ENCODE measurements at places on chromosomes 16 and 17.
A peak's percentile ranks its signal among the peaks of the same experiment; 100 is the strongest.

DNA sequence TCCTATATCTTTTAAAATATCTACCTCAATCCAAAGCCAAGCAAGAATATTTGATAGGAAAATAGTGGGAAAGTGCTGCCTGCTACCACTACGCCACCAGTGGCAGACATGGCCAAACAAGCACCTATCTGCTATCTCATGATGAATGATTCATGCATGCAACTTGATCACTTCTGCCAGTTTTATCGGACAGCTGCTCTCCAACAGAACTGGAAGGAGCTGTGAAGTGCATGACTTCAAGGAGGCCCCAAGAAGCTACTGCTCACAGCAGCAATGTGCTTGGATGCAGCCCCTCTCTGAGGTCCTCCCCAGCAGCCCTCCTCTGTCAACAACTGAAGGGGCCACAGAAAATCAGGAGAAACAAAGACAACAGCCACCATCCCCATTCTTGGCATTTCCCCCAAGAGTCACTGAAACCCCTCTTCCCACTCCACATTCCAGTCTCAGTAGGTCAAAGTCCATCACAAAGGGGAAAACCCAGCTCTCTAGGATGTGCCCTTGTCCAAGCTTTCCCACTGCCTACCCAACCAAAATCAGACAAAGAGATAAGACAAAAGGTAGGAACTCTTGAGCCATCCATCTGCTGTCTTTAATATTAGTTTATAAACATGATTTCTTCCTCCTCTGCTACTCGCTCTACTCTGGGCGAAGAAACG is 215.3 kb downstream of the C16orf78 start:
- no peak overlapping the region for H3K4me3 ChIP-seq
- H3K27ac ChIP-seq: no peak overlapping the region
- no peak for DNase-seq
- no peaks in the 10 kb centered on the region for H3K27me3 ChIP-seq

- peaks cover 8% of the 10 kb centered on the region for H3K27me3 ChIP-seq
- no peaks in the 10 kb centered on the region for H3K36me3 ChIP-seq
- no peak overlapping the region for H3K27ac ChIP-seq
- H3K4me1 ChIP-seq: no peaks in the 10 kb centered on the region
These were observed 3.9 kb downstream of the HS3ST3A1 start for GRCh38 chr17:13597723-13598347.

- no peaks in the 10 kb centered on the region for H3K4me1 ChIP-seq
- no peaks in the 10 kb centered on the region for H3K27me3 ChIP-seq
- no peaks in the 10 kb centered on the region for H3K36me3 ChIP-seq
- no peak for DNase-seq
- no peak overlapping the region for H3K4me3 ChIP-seq
These were observed 108.7 kb downstream of the ZFHX3 start for GRCh38 chr16:72939247-72939646.

GRCh38 chr17:58059141-58059540 is 24.1 kb upstream of the DYNLL2 start:
- H3K27ac ChIP-seq: no peak overlapping the region
- H3K4me1 ChIP-seq: no peaks in the 10 kb centered on the region
- H3K27me3 ChIP-seq: no peaks in the 10 kb centered on the region
- DNase-seq: no peak

GRCh38 chr16:89709166-89709565 is 7.7 kb upstream of the SPATA2L start:
- H3K27ac ChIP-seq: no peak overlapping the region
- no peak overlapping the region for H3K4me3 ChIP-seq
- H3K27me3 ChIP-seq: no peaks in the 10 kb centered on the region
- no peak for DNase-seq

GRCh38 chr17:37770631-37771518 is 26.0 kb upstream of the HNF1B start:
- no peak overlapping the region for H3K27ac ChIP-seq
- no peak overlapping the region for H3K4me3 ChIP-seq
- no peaks in the 10 kb centered on the region for H3K4me1 ChIP-seq
- H3K36me3 ChIP-seq: no peaks in the 10 kb centered on the region
- DNase-seq: peak; percentile 30

GRCh38 chr16:22813948-22814710 is at the start of gene HS3ST2:
HS3ST2 (plus strand) TSS chr16:22814162; CDS start chr16:22814611, 449 bp downstream.
- no peaks in the 10 kb centered on the region for H3K4me1 ChIP-seq
- H3K36me3 ChIP-seq: no peaks in the 10 kb centered on the region
- H3K4me3 ChIP-seq: no peak within 1 kb of the TSS
- DNase-seq: no peak
- peaks cover 4% of the 10 kb centered on the region for H3K27me3 ChIP-seq
- H3K27ac ChIP-seq: no peak within 1 kb of the TSS

DNA sequence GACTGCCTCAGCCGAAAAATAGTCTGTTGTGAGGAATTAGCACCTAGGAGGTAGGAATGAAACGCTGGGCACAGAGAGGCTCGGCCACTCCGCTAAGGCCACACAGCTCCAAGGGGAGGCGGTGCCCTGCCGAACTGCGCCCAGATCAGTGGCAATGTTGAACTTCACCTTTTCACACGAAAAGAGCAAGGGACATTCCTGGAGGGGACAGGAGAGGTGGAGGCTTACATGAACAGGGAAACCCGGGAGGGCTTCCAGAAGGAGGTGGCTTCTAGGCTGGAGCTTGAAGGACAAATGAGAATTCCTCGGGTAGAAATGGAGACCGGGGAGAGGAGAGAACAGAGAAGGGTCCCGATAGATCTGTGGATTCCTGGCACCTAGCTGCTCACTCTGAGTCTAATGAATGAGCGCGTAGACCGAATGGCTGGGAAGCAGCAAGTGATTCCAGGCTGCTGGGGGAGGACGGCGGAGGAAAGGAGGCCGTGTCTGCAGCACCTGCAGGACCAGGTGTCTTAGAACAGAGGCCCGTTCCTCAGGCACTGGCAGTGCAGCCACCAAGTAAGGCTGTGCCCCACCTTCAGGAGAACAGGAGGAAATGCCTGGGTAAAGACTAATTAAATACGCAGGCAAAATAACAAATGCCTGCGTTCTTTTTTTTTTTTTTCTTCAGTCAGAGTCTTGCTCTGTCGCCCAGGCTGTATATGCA is 722 bp upstream of the SLC38A10 start:
- peak overlapping the region; percentile 97 for H3K27ac ChIP-seq
- no peak for DNase-seq
- peaks cover 32% of the 10 kb centered on the region for H3K4me1 ChIP-seq
- peak overlapping the region; percentile 94 for H3K4me3 ChIP-seq
- H3K36me3 ChIP-seq: no peaks in the 10 kb centered on the region

DNA sequence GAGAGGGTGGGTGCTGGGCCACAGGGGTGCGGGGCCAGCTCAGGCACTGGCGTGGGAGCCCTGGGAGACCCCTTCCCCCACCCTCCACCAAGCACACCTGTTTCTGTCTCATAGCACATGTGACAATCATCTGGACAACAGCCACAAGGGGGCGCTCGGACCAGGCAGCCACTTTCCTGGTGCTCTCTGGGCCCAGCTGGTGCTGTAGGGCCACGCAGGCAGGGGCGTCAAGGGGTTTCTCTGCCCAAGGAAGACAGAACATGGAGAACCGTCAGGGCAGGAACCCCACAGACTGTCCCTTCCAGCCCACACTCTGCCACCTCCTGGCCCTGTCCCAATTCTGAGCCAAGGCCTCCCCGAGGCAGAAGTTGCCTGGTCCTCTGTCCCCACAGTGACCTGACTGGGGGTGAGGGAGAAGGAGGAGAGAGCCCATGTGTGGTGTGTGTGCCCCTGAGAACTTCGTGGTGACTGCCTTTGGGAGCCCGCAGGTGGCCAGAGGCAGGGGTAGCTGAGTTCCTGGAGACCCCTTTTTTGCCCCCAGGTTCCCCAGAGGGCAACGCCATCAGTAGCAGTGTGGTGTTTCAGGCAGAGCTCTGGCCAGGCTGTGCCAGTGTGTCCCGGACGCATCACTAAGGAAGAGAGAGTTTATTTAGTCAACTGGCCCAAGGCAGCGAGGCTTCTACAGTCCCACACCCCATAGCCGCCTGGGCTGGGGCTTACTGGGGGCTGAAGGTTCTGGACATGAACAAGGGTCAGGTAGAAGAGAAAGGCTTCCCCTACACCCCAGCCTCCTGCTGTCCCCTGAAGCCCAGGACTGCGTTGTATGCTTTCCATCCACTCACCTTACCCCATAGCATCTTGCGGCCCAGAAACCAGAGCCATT is 3.1 kb upstream of the SETD6 start:
- H3K36me3 ChIP-seq: no peaks in the 10 kb centered on the region
- H3K27me3 ChIP-seq: no peaks in the 10 kb centered on the region
- peaks cover 6% of the 10 kb centered on the region for H3K4me1 ChIP-seq
- H3K4me3 ChIP-seq: no peak overlapping the region
- DNase-seq: no peak

- DNase-seq: no peak
- H3K27ac ChIP-seq: peak overlapping the region; percentile 81
- no peaks in the 10 kb centered on the region for H3K27me3 ChIP-seq
- peaks cover 28% of the 10 kb centered on the region for H3K4me1 ChIP-seq
- no peaks in the 10 kb centered on the region for H3K36me3 ChIP-seq
- H3K4me3 ChIP-seq: peak overlapping the region; percentile 70
These were observed 2.6 kb downstream of the ZCCHC14 start for GRCh38 chr16:87490096-87490798.

All from Panc1 (cell line).